Gastrocnemius medialis (tissue), 4 donors: ENCODE measurements at places on chromosomes 5 and 9. TPM values are rescaled to one million over a fixed set of nuclear protein-coding genes. Genes with fewer than 3 reads are reported as not detected.
A peak's percentile ranks its signal among the peaks of the same experiment; 100 is the strongest.

DNA sequence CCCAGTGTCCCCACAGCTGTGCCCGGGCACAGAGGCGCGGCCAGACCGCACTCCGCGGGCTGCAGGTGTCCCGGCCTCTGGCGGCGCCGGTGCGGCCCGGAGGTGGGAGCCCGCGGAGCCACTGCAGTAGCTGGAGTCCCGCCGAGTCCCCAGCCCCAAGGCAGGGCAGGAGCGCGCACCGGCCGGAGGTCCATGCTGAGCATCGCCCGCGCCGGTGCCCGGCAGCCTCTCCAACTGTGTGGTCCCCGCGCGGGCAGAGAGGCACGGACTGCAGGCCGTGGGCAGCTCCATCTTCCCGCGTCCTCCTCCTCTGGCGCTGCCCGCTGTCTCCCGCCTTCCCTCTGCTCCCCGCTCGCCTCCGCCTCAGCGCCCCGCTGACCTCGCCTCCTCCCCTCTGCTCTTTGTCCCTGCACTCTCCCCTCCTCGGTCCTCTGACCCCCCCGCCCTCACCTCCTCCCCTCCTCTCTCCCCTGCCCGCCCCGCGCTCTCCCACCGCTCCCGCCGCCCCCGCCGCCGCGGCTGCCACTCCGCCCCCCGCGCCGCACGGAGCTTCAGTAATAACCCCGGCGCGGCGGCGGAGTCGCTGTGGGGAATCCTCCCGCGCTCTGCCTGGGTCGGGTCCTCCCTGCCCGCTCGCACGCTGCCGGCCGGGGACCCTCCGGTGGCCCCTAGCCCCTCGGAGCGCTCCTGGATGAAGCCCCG, at the start of gene ADAMTS16:
TSS of gene ADAMTS16 (plus strand) at position 554 of the 702 bp plus-strand sequence. CDS start at position 692, 138 bp downstream.
- DNase-seq: no peak
- peaks cover 7% of the 10 kb centered on the region for H3K4me1 ChIP-seq
- H3K4me3 ChIP-seq: peak within 1 kb of the TSS; percentile 42

DNA sequence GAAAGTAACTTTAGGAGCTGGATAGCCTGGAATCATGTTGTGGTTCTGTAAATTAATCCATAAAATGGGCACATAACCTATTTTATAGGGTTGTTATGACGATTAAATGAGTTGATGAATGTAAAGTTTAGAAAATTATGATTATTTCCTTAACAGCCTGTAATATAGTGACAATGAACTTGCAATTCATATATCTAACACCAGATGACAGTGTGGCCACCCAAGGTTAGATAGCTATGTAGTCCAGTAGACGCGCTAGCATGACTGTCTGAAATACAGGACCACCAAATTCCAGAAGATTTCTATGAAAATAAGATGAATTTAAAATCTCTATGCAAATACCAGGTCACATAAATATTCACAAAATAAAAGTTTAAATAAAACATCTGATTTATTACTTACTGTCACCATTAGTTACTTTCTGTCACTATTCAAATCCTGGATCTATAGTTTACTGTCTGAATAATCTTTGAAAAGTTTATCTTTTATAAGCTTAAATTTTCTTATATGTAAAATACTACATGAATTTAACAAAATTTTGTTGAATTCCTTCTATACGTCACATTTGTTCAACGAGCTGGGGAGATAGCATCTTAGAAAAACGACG, 26.1 kb upstream of the MACIR start:
- H3K36me3 ChIP-seq: no peaks in the 10 kb centered on the region
- no peaks in the 10 kb centered on the region for H3K27me3 ChIP-seq
- no peak overlapping the region for H3K4me3 ChIP-seq
- H3K27ac ChIP-seq: no peak overlapping the region
- H3K4me1 ChIP-seq: no peaks in the 10 kb centered on the region

DNA sequence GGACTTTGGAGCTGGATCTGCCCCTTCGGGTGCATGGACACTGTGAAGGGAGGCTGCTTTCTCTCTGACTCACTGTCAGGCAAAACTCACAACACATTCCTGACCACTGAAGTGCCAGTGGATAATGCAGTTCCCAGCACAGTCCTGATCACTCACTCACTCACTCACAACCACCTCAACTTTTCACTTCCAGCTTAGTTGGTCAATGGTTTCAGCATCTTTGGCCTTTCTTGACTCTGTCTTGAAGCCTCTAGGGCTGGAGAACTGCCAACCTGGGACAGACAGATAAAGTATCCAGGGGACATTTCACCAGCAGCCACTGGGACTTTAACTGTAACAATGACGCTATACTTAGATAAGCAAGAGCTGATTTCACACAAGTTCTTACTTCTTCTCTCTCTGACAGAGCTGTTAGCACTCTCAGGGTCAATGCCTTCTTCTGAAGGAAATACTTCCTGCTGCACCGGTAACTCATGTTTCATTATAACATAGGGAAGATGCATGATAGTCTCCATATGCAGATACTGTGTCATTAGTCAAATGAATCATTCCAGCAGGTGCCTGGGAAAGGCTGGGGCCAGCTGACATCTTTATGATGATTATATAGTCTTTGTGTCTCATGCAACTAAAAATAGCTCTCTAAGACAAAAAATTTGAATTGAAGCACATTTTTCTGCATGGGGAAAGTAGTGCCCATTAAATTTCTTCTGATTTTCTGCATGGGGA, 499.0 kb downstream of the SEMA5A start:
- no peak overlapping the region for H3K4me3 ChIP-seq
- DNase-seq: no peak
- no peaks in the 10 kb centered on the region for H3K27me3 ChIP-seq
- H3K27ac ChIP-seq: no peak overlapping the region

DNA sequence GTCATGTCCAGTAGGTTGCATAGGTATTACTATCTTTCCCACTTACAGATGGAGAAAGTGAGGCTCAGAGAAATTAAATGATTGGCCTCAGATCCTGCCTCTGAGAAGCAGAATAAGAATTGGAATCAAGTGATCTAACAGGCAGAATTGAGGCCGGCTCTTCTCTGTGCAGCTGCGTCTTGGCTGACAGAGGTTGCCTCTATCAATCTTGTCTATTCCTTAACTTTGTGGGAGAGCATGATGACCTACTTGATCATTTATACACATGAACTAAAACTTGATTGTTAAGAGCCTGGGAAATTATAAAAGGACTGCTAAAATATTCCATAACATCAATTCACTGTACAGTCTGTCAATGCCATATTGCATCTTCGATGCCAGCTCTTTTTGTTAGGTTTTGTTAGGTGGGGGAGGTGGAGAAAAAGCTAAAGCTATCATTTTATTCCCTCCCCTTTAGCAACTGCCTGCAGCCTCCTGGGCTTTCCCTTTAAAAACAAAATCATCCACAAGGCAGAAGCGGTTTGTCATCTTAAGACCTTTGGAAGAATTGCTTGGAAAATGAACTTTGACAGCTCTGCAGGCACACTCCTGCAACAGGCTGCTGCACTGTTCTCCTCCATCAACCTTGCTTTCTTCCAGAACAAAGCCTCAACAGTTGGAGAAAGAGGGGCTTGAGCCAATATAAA, 247.4 kb downstream of the SMARCA2 start:
- DNase-seq: no peak
- H3K4me3 ChIP-seq: no peak overlapping the region
- no peaks in the 10 kb centered on the region for H3K27me3 ChIP-seq

DNA sequence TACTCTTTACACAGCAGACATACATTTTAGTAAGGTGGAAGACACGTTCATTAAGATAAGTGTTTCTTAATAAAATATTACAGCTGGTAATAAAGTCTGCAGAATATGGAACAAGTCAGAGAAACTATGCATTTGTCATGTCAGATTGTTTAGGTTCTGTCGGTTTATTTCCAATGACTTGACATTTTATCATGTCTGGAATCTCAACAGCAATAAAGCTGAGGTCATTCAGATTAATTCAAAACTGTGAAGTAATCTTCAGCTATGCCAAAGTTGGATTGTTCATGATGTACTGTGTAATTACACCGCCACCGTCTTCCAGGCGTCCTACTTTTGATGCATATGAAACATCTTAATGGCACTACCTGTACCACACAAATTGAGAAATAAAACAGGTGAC, 1032.6 kb downstream of the CDH12 start:
- no peaks in the 10 kb centered on the region for H3K27me3 ChIP-seq
- H3K4me1 ChIP-seq: no peaks in the 10 kb centered on the region
- no peak overlapping the region for H3K27ac ChIP-seq
- no peak overlapping the region for H3K4me3 ChIP-seq
- H3K36me3 ChIP-seq: no peaks in the 10 kb centered on the region
- DNase-seq: no peak

DNA sequence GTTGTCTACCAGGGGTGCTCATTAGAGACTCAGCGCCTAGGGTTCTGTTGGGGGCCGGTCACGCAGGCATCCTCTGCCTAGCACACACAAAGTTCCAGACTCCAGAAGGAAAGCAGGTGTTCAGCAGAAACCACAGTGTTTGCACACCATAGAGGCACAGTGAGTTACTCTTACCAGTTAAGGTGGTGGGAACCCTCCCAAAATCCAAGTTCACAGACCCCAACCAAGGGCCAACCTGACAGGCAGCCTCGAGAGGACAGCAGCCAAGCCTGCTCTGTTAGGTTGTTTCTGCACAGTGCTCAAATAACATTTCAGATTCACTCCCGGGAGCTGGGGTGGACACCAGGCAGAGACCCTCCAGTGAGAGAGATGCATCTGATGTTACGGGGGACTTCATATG, 36.2 kb downstream of the SECISBP2 start:
- H3K27me3 ChIP-seq: no peaks in the 10 kb centered on the region
- H3K4me3 ChIP-seq: no peak overlapping the region
- peak overlapping the region; percentile 75 for H3K27ac ChIP-seq
- DNase-seq: no peak

GRCh38 chr5:58946230-58946629, 363.4 kb downstream of the RAB3C start:
- H3K36me3 ChIP-seq: no peaks in the 10 kb centered on the region
- H3K27me3 ChIP-seq: no peaks in the 10 kb centered on the region
- no peaks in the 10 kb centered on the region for H3K4me1 ChIP-seq
- H3K27ac ChIP-seq: no peak overlapping the region

DNA sequence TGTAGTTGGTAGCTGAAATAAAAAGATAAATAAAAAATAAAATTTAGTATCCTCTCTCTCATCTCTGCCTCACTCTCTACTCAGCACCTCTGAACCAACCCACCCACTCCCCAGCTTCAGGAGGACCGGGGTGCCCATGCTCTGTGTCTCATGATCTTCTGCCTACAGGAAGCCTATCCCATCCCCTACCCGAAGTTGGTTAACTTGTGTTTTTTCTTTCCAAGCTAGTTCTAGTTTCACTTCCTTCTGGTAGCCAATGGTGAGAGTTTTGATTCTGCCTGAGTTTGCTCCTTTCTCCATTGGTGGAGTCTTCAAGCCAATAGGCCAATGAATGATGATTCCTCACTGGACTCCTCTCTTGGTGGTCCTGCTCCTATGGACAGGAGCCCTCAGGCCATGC, 32.1 kb downstream of the SNX24 start:
- H3K27me3 ChIP-seq: no peaks in the 10 kb centered on the region
- DNase-seq: no peak
- no peak overlapping the region for H3K27ac ChIP-seq
- peaks cover 11% of the 10 kb centered on the region for H3K4me1 ChIP-seq

DNA sequence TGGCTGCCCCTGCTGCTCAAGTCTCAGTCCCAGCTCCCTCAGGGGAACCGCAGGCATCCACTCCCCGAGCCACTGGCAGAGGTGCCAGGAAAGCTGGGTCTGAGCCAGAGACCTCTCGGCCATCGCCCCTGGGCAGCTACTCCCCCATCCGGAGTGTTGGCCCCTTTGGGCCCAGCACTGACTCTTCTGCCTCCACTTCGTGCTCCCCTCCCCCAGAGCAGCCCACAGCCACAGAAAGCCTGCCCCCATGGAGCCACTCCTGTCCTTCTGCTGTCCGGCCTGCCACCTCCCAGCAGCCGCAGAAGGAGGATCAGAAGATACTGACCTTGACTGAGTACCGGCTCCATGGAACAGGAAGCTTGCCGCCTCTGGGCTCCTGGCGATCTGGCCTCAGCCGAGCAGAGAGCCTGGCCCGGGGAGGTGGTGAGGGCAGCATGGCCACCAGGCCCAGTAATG, 49.8 kb upstream of the TESK1 start:
- no peaks in the 10 kb centered on the region for H3K27me3 ChIP-seq
- peaks cover 86% of the 10 kb centered on the region for H3K4me1 ChIP-seq
- no peak overlapping the region for H3K4me3 ChIP-seq
- peak overlapping the region; percentile 83 for H3K27ac ChIP-seq
- no peak for DNase-seq

DNA sequence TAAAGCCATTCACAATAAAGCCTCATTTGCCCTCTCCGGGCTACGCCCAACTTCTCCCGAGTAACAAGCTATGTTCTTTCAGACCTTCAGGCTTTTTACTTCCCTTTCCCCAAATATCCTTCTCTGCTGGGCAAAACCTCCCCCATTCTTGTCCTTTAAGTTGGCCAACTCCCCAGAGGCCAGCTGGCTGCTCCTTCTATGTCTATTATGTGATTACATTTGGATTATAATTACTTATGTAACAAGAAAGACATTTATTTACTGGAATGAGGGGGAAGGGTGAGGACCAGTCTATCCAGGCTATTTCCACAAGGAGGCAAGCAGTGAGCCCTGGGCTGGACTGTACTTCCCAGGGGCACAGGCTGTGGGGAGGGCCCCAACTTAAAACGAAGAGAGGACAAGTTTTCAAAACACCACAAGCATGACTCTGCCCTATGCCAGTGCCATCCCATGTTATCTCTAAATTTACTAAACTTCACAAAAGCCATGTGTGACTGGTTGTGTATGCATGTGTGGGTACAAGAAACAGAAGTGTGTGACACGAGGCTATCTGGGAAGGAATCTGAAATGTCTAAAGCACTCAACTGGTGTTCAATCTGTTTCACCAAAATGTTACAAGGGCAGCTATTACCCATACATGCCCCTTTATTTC, 84.5 kb downstream of the GNAQ start:
- no peak for DNase-seq
- H3K4me3 ChIP-seq: no peak overlapping the region
- no peak overlapping the region for H3K27ac ChIP-seq
- H3K27me3 ChIP-seq: no peaks in the 10 kb centered on the region
- no peaks in the 10 kb centered on the region for H3K36me3 ChIP-seq

- no peaks in the 10 kb centered on the region for H3K4me1 ChIP-seq
- DNase-seq: no peak
- H3K27ac ChIP-seq: no peak overlapping the region
- no peaks in the 10 kb centered on the region for H3K27me3 ChIP-seq
Measured at GRCh38 chr9:125430161-125431011, 168.8 kb downstream of the GAPVD1 start.

NKD2 gene
- total RNA-seq: not detected

CD274 gene
- 1.1 TPM for total RNA-seq

TAF11L10 gene
- total RNA-seq: not detected
